SJSA1 (cell line): ENCODE measurements at places on chromosomes 5 and 9. TPM values are rescaled to one million over a fixed set of nuclear protein-coding genes. Genes with fewer than 3 reads are reported as not detected.

GRCh38 chr9:6965566-6965965 is 207.8 kb downstream of the KDM4C start:
- H3K4me1 ChIP-seq, result no peaks in the 10 kb centered on the region
- no peak for DNase-seq
- H3K36me3 ChIP-seq, result no peaks in the 10 kb centered on the region
- H3K4me3 ChIP-seq, result no peak overlapping the region
- no peak overlapping the region for H3K27ac ChIP-seq

TRAF1 gene
- total RNA-seq, result 0.13 and 1.7 TPM in 2 replicates

- no peaks in the 10 kb centered on the region for H3K4me1 ChIP-seq
- DNase-seq, result no peak
- H3K4me3 ChIP-seq, result no peak overlapping the region
- no peaks in the 10 kb centered on the region for H3K36me3 ChIP-seq
- no peak overlapping the region for H3K27ac ChIP-seq
- peaks cover 31% of the 10 kb centered on the region for H3K27me3 ChIP-seq
Observed at GRCh38 chr5:36252722-36253365, 11.1 kb upstream of the NADK2 start.

GRCh38 chr5:124649491-124650146 is 96.8 kb downstream of the ZNF608 start:
- peaks cover 53% of the 10 kb centered on the region for H3K4me1 ChIP-seq
- 0 out of 2 replicates have a peak, but pooled peaks cover 3% of the 10 kb centered on the region for H3K36me3 ChIP-seq
- H3K27me3 ChIP-seq, result no peaks in the 10 kb centered on the region
- peak overlapping the region; percentile 8 for H3K4me3 ChIP-seq
- peak overlapping the region; percentile 63 for H3K27ac ChIP-seq

CSF1R gene
- 1.2 TPM in 1 of 2 replicates, not detected in the other for total RNA-seq

- no peak overlapping the region for H3K27ac ChIP-seq
- H3K4me1 ChIP-seq, result no peaks in the 10 kb centered on the region; the same call in 1 of the 2 replicates
- H3K27me3 ChIP-seq, result peaks cover 20% of the 10 kb centered on the region
- DNase-seq, result peak; percentile 24
- H3K36me3 ChIP-seq, result no peaks in the 10 kb centered on the region
Observed at GRCh38 chr5:135456238-135457099, 4.3 kb upstream of the TIFAB start.
